ENCODE measurements at places on chromosomes 4 and X. TPM values are rescaled to one million over a fixed set of nuclear protein-coding genes. Genes with fewer than 3 reads are reported as not detected.

DNA sequence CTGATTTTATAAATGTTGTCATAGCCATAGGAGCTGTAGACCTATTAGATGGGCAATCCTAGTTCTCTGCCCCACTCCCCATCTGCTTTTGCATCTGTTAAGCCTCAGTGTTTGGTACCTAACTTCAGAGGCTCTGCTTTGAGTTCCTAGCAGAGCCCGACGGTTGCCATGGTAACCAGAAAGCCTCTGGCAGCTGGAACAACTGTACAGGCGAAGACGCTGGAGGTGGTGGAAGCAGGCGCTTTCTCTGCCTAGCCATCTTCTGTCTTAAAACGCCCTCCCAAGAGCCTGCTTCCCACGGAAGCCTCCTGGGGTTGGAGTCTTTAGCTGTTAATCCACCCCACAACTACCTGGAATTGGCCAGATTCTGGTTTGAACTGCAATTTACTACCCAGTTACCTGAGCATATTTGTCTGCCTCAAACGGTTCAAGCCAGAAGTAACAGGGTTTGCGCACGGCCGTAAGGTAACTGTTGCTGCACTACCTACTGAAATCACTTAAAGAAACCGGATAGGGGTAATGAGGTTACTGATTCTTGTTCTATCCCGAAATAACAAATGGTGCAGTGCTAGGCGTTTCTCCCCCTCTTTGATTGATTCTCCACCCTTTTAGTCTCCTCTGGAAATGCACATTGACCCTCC lies 1.0 kb upstream of the GABRG1 start:
- no peak for DNase-seq

- no peak for DNase-seq
Measured at GRCh38 chr4:82621251-82621650, 59.5 kb upstream of the TMEM150C start.

GRCh38 chr4:16532240-16532970 lies 306.1 kb upstream of the TAPT1 start:
- peak; percentile 61 for DNase-seq

GRCh38 chrX:75156531-75156945 lies 455 bp upstream of the ABCB7 start:
- peak; percentile 53 for DNase-seq

DNA sequence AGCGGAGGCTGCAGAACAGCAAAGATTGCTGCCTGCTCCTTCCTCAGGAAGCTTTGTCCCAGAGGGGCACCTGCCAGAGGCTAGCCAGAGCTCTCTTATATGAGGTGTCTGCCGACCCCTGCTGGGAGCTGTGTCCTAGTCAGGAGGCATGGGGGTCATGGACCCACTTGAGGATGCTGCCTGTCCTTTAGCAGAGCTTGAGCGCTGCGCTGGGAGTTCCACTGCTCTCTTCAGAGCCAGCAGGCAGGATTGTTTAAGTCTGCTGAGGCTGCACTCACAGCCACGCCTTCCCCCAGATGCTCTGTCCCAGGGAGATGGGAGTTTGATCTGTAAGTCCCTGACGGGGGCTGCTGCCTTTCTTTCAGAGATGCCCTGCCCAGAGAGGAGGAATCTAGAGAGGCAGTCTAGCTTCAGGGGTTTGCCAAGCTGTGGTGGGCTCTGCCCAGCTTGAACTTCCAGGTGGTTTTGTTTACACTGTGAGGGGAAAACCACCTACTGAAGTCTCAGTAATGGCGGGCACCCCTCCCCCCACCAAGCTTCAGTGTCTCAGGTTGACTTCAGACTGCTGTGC lies 10.9 kb downstream of the DCK start:
- no peak for DNase-seq

- DNase-seq, result no peak
Measured at GRCh38 chr4:22071749-22072148, 123.2 kb upstream of the KCNIP4 start.

DNA sequence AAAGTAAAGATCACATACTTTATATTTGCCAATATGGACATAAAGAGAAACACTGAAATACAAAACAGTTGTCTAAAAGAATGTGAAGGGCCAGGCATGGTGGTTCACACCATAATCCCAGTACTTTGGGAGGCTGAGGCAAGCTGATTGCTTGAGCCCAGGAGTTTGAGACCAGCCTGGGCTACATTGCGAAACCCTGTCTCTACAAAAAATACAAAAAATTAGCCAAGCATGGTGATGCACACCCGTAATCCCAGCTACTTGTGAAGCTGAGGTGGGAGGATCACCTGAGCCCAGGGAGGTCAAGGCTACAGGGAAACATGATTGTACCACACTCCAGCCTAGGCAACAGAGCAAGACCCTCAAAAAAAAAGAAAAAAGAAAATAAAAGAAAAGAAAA lies 11.8 kb downstream of the RBM47 start:
- no peak for DNase-seq

DNA sequence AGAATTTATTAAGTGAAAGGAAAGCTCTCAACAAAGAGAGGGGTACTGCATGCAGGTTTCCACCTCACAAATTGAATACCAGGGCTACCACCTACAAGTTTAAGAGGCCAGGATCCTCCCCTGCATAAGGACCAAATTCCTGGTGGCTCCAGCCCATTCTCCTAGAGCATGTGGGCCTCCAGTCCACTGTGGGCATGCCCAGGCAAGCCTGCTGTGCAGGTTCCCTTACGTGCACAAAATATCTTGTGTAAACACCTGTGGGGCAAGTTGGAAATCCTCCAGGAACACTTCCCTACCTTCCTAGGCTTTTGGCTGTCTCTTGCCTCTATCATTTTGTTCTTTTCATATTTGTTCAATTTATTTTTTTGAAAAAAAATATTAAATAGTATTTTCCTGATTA lies 724.3 kb downstream of the ARAP2 start:
- no peak for DNase-seq

DNA sequence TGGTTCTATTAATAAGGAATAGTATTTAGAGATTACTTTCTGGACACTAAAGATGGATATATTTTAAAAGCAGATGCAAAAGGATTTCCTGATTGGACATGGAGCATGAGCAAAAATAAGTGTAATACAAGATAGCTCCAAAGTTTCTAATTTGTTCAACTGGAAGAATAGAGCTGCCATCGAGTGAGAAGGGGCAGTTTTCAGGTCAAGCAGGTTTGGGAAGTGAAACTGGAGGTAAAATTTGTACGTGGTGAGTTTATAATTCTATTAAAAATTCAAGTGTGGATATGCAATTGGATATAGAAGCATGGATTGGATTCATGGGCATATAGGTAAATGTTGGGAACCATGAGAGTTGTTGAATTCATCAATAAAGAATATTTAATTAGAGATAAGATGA lies 31.8 kb downstream of the PRDM8 start:
- DNase-seq, result no peak

DNA sequence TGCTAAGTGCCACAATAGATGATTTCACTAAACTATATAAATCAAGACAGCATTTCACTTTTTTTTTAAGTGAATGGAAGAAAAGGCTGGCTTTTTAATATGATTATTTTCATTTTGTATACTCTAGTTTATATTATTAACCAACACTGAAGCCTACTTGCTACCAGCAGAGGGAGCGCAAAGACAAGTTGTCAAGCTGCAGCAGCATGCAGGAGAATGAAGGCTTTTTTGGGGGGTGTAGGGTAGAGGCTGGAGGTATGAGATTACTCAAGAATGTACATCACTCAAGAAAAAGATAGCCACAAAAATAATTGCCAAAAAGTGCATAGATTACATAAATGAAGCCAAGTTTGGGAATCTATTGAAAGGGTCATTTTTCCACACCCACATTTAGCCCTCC lies 519.5 kb downstream of the FGF13 start:
- peak; percentile 1 for DNase-seq

DNA sequence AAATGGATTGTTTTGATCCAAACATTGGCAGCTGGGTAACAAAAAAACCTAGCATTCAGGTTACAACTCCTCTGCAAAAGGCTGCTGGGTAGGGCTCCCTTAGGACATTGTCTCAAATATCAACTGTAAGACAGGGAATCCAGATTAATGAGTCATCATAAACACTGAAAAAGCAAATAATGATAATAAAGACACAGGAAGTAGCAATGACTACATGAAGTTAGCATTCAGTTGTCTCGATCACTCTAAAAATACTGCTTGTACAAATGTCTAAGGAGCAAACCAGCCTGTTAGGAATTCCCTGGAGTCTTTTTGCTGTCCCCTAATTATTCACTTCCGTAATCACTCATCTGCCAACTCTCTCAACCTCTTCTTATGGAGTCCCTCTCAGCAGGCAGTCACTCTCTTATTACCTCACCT lies 259.2 kb downstream of the GPC3 start:
- no peak for DNase-seq

DNA sequence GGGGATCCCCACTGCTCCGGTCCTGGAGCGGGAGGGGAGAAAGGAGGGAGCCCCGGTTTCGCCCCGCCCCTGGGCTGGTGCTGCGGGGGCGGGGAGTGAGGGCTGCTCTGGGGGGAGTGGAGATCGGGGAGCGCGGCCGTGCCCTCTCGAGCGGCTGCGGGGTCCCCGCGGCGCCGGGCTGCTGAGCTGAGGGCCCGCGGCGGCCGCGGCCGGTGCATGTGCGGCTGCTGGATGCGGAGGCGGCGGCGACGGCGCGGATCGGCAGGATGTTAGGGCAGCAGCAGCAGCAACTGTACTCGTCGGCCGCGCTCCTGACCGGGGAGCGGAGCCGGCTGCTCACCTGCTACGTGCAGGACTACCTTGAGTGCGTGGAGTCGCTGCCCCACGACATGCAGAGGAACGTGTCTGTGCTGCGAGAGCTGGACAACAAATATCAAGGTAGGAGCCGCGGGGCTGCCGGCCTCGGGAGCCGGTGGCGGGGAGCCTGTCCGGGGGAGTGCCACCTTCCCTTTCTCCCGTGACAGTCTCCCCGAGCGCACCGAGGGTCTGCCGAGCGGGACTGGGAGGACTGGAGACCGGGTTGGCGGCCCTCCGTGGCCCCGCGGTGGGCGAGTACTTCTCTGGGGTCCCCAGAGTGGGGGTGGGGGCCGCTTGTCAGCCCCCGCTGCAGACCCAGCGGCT lies at the start of gene ING2:
TSS of gene ING2 (plus strand) at position 129 of the 681 bp plus-strand sequence. CDS start at position 267, 138 bp downstream.
- DNase-seq, result peak; percentile 59

DNA sequence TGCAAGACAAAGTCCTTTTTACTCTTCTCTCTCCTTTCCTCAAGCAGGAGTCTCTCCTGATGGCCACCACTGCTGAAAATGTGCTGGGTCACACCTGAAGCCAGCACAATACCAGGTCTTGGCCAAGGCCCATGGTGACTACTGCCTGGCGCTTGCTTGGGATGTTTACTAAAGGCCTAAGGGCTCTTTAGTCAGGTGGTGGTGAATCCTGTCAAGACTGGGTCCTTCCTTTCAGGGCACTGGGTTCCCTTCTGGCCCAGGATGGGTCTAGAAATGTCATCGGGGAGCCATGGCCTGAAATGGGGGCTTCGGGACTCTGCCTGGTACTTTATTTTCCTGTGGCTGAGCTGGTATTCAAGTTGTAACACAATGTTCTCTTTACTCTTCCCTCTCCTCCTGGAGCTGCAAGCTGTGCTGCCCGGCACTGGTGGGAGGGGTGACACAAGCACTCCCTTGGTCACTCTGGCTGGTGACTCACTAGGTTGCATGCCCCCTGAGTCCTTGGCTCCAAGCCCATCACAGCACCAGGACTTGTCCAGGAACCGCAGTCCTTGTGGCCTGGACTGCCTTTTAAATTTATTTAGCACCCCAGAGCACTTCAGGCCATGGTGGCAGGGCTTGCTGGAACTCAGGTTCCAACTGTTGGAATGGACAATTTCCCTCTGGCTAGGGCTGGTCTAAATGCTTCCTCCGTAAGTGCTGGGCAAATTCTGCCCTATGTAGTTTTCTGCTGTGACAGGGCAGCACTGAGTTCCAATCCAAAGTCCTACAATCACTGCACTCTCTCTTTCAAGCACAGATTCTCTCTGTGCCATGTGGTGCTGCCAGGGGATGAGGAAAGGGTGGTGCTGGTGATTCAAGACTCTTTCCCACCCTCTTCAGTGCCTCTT lies 11.3 kb downstream of the ARL13A start:
- peak; percentile 66 for DNase-seq

DNA sequence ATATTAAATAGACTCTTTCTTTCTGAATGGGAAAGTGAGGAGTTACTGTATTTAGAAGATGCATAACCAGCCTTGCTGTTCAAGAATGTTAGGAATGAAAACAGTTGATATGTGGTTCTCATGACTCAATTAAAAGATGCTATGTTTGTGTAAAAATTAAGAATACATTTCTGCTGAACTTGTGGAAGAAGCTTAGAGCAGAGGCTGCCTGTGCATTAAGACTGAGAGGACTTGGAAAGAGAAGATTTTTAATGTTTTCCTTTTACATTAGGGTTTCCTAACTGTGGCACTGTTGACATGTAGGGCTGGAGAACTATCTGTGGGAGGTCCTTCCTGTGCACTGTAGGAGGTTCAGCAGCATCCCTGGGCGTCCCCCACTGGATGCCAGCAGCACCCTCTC lies 137.7 kb downstream of the GPR143 start:
- DNase-seq, result no peak

GRCh38 chr4:119632216-119632615 lies 3.6 kb upstream of the PDE5A start:
- no peak for DNase-seq

- no peak for DNase-seq
Measured at GRCh38 chrX:134184936-134185335, 52.0 kb upstream of the CCDC160 start.

- no peak for DNase-seq
Measured at GRCh38 chr4:47612116-47613023, 127.3 kb downstream of the ATP10D start.

- DNase-seq, result no peak
Measured at GRCh38 chrX:11580789-11581188, 84.9 kb downstream of the ARHGAP6 start.

GRCh38 chr4:17376205-17376604 lies 135.7 kb downstream of the QDPR start:
- no peak for DNase-seq

PPP4R3C gene
- total RNA-seq, result not detected

AREG gene
- total RNA-seq, result 3.2 TPM

RAB40AL gene
- total RNA-seq, result 0.80 TPM

SLITRK4 gene
- 45.2 TPM for total RNA-seq

SNX12 gene
- 91.8 TPM for total RNA-seq

FAAH2 gene
- total RNA-seq, result 1.8 TPM

RHOXF1 gene
- total RNA-seq, result 1.4 TPM

TLR1 gene
- 16.9 TPM for total RNA-seq

All from adrenal gland (tissue), 19 donors.